ENCODE measurements at places on chromosomes 6 and 20.

DNA sequence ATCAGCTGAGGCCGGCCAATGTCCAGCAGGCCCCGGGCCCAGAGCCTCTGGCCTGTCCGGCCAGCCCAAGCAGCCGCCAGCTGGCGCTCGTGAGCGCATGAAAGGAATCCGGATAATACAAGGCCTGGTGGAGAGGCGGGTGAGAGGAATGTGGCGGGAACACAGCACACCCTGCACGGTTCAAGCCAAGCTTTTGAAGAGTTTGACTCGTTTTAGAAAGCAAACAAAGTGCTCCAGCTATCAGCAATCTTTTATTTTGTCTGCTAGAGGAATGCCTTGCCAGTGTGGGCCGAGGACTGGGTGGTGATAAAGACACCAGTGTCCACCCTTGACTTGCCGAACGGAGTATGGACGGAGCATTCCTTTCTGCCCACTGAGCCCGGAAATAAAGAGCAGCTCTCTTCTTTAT is 9.3 kb upstream of the NEDD9 start:
- H3K36me3 ChIP-seq: peaks cover 60% of the 10 kb centered on the region
- H3K27me3 ChIP-seq: no peaks in the 10 kb centered on the region
- no peak for DNase-seq
- no peak overlapping the region for H3K4me3 ChIP-seq
- H3K27ac ChIP-seq: no peak overlapping the region

DNA sequence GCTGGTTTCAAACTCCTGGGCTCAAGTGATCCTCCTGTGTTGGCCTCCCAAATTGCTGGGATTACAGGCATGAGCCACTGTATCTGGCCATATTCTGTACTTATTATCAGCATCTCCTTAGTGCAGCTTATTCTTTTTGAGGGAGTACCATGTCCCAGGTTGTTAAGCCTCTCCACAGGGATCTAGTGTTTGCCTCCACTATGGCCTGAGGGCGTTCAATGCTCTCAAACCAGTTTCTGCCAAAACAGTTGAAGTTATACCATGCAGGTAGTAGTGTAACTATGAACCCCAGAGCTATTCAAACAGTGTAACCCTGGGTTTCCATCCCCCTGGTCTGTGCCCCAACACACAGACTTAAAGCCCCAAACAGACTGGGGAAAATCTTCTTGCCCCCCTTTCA is 81.7 kb downstream of the BACH2 start:
- H3K36me3 ChIP-seq: peaks cover 4% of the 10 kb centered on the region
- H3K4me1 ChIP-seq: peaks cover 5% of the 10 kb centered on the region
- no peak overlapping the region for H3K4me3 ChIP-seq
- DNase-seq: no peak
- no peak overlapping the region for H3K27ac ChIP-seq

- H3K4me3 ChIP-seq: no peak overlapping the region
- no peaks in the 10 kb centered on the region for H3K27me3 ChIP-seq
- no peaks in the 10 kb centered on the region for H3K36me3 ChIP-seq
- no peak for DNase-seq
- no peak overlapping the region for H3K27ac ChIP-seq
- H3K4me1 ChIP-seq: no peaks in the 10 kb centered on the region
Measured at GRCh38 chr6:167661552-167662044, 165.1 kb upstream of the AFDN start.

GRCh38 chr6:123780021-123780420 is 23.6 kb upstream of the NKAIN2 start:
- no peaks in the 10 kb centered on the region for H3K27me3 ChIP-seq
- DNase-seq: no peak
- H3K4me1 ChIP-seq: no peaks in the 10 kb centered on the region

- no peaks in the 10 kb centered on the region for H3K36me3 ChIP-seq
- no peak for DNase-seq
- H3K4me3 ChIP-seq: no peak overlapping the region
- H3K4me1 ChIP-seq: no peaks in the 10 kb centered on the region
- no peaks in the 10 kb centered on the region for H3K27me3 ChIP-seq
Measured at GRCh38 chr6:102352552-102352951, 959.0 kb downstream of the GRIK2 start.

- H3K4me3 ChIP-seq: peak overlapping the region; percentile 84
- peak overlapping the region; percentile 93 for H3K27ac ChIP-seq
- DNase-seq: peak; percentile 35
Measured at GRCh38 chr6:142885182-142885867, 59.7 kb downstream of the HIVEP2 start.

- no peaks in the 10 kb centered on the region for H3K36me3 ChIP-seq
- H3K4me1 ChIP-seq: no peaks in the 10 kb centered on the region
- no peak for DNase-seq
Measured at GRCh38 chr6:159466926-159467325, 226.1 kb downstream of the SOD2 start.

DNA sequence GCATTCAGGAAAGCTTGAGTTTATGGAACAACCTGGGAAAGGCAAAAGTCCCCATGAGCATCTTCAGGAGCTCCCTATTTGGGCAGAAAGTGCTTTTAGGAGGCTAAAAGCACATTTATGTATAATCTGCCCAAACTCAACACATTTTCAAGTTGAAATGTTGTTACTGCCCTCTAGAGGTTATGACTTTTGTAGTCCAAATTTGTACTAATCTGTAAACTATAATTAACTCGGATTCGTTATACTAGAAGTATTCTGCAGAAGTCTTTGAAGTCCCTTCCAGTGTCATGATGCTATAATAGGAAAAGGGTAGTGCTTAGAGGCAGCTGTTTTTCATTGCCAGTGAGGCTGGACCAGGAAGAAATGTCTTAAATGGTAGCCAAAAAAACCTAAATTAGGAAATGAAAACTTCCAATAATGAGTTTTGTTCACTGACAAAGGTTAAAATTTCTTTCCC is 44.8 kb upstream of the EMILIN3 start:
- peaks cover 26% of the 10 kb centered on the region for H3K4me1 ChIP-seq
- H3K27ac ChIP-seq: no peak overlapping the region
- no peak for DNase-seq
- H3K27me3 ChIP-seq: no peaks in the 10 kb centered on the region
- H3K4me3 ChIP-seq: no peak overlapping the region

DNA sequence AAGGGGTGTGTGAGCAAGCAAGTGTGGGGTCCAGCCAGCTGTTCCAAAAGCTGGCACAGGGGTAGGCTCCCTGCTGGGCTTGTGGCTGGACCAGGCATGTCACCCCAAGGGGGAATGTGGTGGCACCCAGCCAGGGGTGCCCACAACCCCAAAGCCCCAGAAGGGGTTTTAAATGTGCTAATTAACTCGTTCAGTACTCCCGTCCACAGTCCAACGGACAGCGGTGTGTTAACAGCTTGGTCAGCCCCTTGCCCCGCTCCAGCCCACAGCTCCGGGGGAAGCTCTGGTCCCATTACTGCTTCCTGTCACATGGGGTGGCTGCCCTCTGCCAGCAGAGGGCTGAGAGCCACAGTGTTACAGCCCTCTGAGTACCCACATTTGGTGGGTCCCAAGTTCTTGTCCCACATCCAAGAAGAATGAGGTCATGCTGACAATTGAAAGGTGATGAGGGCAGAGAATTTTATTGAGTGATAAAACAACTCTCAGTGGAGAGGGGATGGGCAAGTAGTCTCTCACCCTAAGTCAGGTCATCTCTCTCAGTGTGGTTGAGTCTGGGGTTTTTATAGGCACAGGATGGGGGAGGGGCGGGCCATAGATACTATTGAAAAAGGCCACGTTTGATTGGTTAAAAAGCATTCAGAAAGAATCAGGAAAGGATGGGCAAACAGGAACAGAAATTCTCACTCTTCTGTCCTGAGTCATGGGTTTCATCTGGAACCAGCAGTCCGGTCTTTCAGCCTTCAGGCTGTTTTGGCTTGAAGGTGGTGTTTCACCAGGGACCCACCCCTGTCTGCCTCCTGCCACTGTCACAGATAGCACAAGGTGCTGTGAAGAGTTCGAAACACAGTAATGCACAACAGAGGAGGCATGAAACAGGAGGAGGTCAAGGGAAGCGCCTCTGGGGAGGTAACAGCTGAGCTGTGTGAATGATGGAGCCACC is 238.5 kb downstream of the NFATC2 start:
- peaks cover 8% of the 10 kb centered on the region for H3K27me3 ChIP-seq
- no peak for DNase-seq
- no peak overlapping the region for H3K4me3 ChIP-seq
- no peaks in the 10 kb centered on the region for H3K36me3 ChIP-seq
- peaks cover 2% of the 10 kb centered on the region for H3K4me1 ChIP-seq

GRCh38 chr6:106783640-106784566 is 154.5 kb downstream of the QRSL1 start:
- no peaks in the 10 kb centered on the region for H3K36me3 ChIP-seq
- H3K4me1 ChIP-seq: no peaks in the 10 kb centered on the region
- peaks cover 4% of the 10 kb centered on the region for H3K27me3 ChIP-seq
- H3K27ac ChIP-seq: no peak overlapping the region
- DNase-seq: no peak
- no peak overlapping the region for H3K4me3 ChIP-seq

DNA sequence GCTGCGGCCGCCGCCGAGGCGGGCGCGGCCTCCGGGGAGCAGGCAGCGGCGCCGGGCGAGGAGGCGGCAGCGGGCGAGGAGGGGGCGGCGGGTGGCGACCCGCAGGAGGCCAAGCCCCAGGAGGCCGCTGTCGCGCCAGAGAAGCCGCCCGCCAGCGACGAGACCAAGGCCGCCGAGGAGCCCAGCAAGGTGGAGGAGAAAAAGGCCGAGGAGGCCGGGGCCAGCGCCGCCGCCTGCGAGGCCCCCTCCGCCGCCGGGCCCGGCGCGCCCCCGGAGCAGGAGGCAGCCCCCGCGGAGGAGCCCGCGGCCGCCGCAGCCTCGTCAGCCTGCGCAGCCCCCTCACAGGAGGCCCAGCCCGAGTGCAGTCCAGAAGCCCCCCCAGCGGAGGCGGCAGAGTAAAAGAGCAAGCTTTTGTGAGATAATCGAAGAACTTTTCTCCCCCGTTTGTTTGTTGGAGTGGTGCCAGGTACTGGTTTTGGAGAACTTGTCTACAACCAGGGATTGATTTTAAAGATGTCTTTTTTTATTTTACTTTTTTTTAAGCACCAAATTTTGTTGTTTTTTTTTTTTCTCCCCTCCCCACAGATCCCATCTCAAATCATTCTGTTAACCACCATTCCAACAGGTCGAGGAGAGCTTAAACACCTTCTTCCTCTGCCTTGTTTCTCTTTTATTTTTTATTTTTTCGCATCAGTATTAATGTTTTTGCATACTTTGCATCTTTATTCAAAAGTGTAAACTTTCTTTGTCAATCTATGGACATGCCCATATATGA is 3.2 kb downstream of the MARCKS start:
- peaks cover 14% of the 10 kb centered on the region for H3K27me3 ChIP-seq
- no peaks in the 10 kb centered on the region for H3K36me3 ChIP-seq
- H3K27ac ChIP-seq: no peak overlapping the region
- DNase-seq: no peak

GRCh38 chr20:10065154-10065833 is 30.5 kb downstream of the ANKEF1 start:
- no peak overlapping the region for H3K27ac ChIP-seq
- no peaks in the 10 kb centered on the region for H3K36me3 ChIP-seq
- H3K4me1 ChIP-seq: no peaks in the 10 kb centered on the region
- DNase-seq: no peak
- no peak overlapping the region for H3K4me3 ChIP-seq
- peaks cover 6% of the 10 kb centered on the region for H3K27me3 ChIP-seq

DNA sequence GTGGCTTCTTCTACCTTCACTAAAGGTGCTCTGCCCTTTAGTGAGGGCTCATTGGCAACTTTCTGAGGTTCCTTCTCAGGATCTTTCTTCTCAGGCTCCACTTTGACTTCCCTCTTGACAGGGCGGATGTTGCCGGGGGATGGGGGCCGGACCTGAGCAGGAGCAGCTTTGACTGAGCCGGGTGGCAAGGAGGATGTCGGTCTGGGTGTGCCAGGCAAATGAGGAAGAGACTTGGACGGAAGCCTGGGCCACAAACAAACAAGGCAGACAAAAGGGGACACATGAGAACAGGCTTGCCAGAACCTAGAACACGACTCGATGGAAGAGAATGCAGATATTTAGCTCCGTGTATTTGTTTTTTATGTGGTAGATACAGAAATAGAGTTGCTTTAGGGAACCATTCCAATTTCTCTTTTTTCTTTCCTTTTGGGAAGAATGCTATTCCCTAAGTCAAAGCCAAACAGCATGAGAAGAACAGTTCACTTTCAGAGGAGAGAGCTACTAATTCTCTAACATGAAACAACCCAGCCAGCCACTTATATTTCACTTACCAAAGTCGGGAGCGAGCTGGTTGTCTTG is 76.2 kb upstream of the BCLAF1 start:
- H3K36me3 ChIP-seq: peaks cover 7% of the 10 kb centered on the region
- H3K4me1 ChIP-seq: peaks cover 12% of the 10 kb centered on the region
- DNase-seq: peak; percentile 55
- H3K27ac ChIP-seq: no peak overlapping the region

DNA sequence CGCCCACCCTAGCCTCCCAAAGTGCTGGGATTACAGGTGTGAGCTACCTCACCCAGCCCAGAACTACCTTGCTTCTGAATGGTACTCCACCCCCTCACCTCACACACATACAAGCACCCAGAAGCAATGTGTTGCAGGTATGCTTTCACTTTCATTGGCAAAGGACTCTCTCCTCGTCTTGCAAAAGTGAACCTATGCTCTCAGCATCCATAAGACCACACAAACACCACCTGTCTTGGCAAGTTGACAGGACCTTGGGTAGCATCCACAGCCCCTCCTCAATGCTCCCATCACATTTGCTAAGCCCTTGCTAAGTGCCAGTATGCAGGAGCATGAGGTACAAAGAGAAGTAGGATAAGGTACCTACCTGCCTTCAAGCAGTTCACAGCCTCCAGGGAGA is 3.7 kb downstream of the KIF13A start:
- no peak overlapping the region for H3K4me3 ChIP-seq
- no peaks in the 10 kb centered on the region for H3K36me3 ChIP-seq
- peaks cover 8% of the 10 kb centered on the region for H3K4me1 ChIP-seq
- no peak for DNase-seq
- H3K27ac ChIP-seq: no peak overlapping the region
- peaks cover 54% of the 10 kb centered on the region for H3K27me3 ChIP-seq

- no peaks in the 10 kb centered on the region for H3K36me3 ChIP-seq
- H3K4me1 ChIP-seq: peaks cover 10% of the 10 kb centered on the region
- H3K27ac ChIP-seq: no peak overlapping the region
- H3K4me3 ChIP-seq: no peak overlapping the region
Measured at GRCh38 chr20:38441916-38442315, 6.8 kb upstream of the SNHG17 start.

DNA sequence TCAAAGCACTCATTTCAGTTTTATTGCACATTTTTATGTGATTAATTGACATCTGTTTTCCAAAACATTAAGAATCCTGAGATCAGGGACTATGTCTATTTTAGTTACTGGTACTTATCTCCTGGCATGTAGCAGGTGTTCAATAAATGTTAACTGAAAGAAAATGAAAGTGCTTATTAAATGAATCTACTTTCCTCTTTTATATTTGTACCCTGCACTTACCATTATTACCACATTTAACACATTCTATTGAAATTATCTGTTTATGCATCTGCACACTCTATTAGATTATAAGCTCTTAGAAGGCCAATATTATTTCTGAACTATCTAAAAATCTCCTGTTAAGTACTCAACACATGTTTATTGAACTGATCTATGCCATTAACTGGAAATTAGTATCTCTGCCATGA is 131.9 kb downstream of the EPM2A start:
- no peak for DNase-seq
- H3K4me1 ChIP-seq: no peaks in the 10 kb centered on the region
- H3K36me3 ChIP-seq: no peaks in the 10 kb centered on the region
- no peaks in the 10 kb centered on the region for H3K27me3 ChIP-seq
